ENCODE measurements at places on chromosomes 3 and 15. TPM values are rescaled to one million over a fixed set of nuclear protein-coding genes. Genes with fewer than 3 reads are reported as not detected.

Gene CPLX3
- polyA plus RNA-seq = 2.1 TPM

Gene ADIPOQ
- polyA plus RNA-seq = not detected

Gene TTC21A
- 1.7 TPM for polyA plus RNA-seq

Gene PEX5L
- 28.0 TPM for polyA plus RNA-seq

Gene PCOLCE2
- 1.7 TPM for polyA plus RNA-seq

Gene SGO1
- 4.4 TPM for polyA plus RNA-seq

Gene SKOR1
- 0.49 TPM for polyA plus RNA-seq

Gene FOXB1
- polyA plus RNA-seq = 1.9 TPM

Gene ANKRD63
- polyA plus RNA-seq = not detected

Gene SLC24A5
- not detected for polyA plus RNA-seq

Gene SCN11A
- polyA plus RNA-seq = not detected

Gene ZPLD1
- polyA plus RNA-seq = not detected

Gene WDR72
- polyA plus RNA-seq = not detected

Gene ELL3
- 10.6 TPM for polyA plus RNA-seq

Gene ZFAND6
- polyA plus RNA-seq = 33.3 TPM

Gene IQCH
- polyA plus RNA-seq = 3.9 TPM

Gene ATP8B4
- polyA plus RNA-seq = 0.88 TPM

Gene PP2D1
- polyA plus RNA-seq = not detected

Gene TGM5
- polyA plus RNA-seq = not detected

Gene SEC62
- 45.7 TPM for polyA plus RNA-seq

Gene CCR8
- not detected for polyA plus RNA-seq

Gene MINAR1
- polyA plus RNA-seq = 0.46 TPM

Gene KBTBD13
- polyA plus RNA-seq = not detected

Gene NEIL1
- 0.98 TPM for polyA plus RNA-seq

Gene NPAP1
- not detected for polyA plus RNA-seq

Gene DUOXA2
- polyA plus RNA-seq = not detected

Gene LINGO1
- polyA plus RNA-seq = 40.6 TPM

Gene TM4SF4
- polyA plus RNA-seq = not detected

Gene GOLGA8G
- not detected for polyA plus RNA-seq

Gene SCAMP2
- polyA plus RNA-seq = 70.3 TPM

Gene GOLGA6B
- polyA plus RNA-seq = not detected

Gene MESP1
- polyA plus RNA-seq = 17.5 TPM

Gene C3orf38
- 9.9 TPM for polyA plus RNA-seq

Gene RBSN
- polyA plus RNA-seq = 12.6 TPM

Gene GP9
- not detected for polyA plus RNA-seq

Gene PRTG
- polyA plus RNA-seq = 0.14 TPM

Gene MYRIP
- polyA plus RNA-seq = 4.3 TPM

Gene CELF6
- 8.6 TPM for polyA plus RNA-seq

Gene GPR156
- polyA plus RNA-seq = not detected

Gene APBA2
- polyA plus RNA-seq = 86.7 TPM

All from brain (organoid and tissue), 16 donors.